ENCODE measurements at places on chromosomes 4 and X.

GRCh38 chrX:29665532-29665931, 549.8 kb upstream of the MAGEB2 start:
- no peak for DNase-seq

DNA sequence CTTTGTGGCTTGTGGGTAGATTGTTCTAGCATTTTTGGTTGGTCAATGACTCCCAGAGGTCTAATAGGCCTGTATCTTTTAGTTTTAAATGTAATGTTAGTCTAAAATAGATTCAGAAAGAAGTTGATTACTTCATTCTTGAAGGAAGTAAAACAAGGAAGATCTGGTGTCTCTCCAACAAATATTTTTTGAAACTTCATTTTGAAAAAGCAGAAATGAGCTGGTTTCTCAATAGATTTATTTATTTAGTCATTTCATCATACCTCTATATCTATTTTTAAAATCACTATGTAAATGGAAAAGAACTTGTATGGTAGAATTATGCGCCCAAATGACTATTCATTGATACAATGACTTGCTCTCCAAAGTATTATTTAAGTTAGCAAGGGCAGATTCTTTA, 7.2 kb downstream of the HTR2C start:
- no peak for DNase-seq

- no peak for DNase-seq
These were observed 4.7 kb upstream of the IL1RAPL1 start for GRCh38 chrX:28582511-28582910.

DNA sequence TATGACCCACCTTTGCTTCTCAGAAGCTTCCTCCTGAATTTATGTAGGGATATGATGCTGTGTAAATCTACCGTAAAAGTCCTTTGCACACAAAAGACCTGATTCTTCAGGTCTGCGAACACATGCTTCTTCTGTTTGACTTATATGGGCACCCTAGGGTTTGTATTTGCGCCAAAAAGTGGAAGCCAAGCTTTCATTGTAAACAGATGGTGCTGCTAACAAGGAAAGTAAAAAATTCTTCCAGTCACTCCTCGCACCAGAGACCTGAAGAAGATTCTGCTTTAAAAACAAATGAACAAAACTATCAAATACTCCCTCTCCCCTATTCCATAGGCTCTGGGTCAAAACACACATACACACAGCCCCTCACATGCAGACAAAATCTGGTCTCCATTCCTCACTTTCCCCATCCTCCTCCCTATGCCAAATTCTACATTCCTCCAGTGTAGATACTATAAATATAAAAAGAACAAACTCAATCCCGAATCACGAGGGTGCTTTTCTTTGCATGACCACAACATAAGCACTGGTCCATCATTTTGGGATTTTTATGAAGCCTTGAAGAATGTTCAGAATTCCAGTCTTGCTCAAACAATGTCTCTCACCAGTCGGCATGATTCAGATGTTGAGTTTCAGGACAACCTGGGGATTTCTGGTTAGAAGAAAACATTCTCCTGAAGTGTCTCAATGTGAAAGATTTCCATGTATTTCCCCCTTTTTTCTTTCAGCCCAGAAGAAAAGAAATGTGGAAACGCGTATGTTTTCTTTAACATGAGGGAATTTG, 125.1 kb downstream of the PALLD start:
- DNase-seq = no peak

GRCh38 chr4:128601991-128602695, 207.4 kb upstream of the JADE1 start:
- no peak for DNase-seq

- no peak for DNase-seq
These were observed 67.1 kb downstream of the GPR143 start for GRCh38 chrX:9698576-9698975.

GRCh38 chrX:51893931-51894696, 691 bp downstream of the MAGED1 start:
- DNase-seq = peak; percentile 39

GRCh38 chr4:6692806-6693205, 872 bp upstream of the S100P start:
- no peak for DNase-seq

DNA sequence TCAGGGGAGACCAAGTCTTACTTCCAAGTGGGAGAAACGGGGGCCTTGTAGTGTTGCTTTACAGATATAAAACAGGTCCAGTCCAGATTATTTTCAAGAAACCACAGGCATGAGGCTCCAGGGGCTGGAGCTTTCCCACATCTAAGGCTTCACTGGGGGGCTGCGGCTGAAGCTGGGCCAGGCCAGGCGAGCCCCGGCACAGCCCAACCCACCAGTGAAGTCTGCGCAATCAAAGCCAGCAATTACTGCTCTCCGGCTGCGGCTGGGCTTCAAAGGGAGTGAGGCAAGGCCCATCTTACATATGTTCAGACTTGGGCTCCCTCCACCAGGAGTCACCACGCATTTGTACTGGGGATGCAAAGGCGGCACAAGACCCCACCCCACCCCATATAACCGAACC, 61.7 kb downstream of the HADH start:
- no peak for DNase-seq

GRCh38 chrX:36909676-36910030, 98.5 kb upstream of the FAM47C start:
- no peak for DNase-seq

DNA sequence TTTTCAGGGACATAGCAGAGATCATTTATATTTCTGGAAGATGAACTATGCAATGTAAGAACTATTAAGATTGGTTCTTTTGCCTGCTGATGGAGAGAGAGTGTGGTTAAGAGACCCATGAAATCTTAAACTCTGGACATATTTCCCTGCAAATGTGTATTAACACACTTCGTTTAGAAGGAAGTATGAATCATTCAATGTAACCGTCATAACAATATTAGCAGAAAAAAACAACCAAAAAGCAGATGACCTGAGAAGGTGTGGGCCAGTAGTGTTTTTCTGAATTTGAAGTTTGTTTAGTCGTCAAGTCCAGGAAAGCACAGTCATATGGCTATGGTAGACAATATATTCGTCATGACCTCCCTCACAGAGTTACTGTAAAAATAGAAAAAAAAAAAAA, 2.5 kb upstream of the TMPRSS11D start:
- DNase-seq = no peak

DNA sequence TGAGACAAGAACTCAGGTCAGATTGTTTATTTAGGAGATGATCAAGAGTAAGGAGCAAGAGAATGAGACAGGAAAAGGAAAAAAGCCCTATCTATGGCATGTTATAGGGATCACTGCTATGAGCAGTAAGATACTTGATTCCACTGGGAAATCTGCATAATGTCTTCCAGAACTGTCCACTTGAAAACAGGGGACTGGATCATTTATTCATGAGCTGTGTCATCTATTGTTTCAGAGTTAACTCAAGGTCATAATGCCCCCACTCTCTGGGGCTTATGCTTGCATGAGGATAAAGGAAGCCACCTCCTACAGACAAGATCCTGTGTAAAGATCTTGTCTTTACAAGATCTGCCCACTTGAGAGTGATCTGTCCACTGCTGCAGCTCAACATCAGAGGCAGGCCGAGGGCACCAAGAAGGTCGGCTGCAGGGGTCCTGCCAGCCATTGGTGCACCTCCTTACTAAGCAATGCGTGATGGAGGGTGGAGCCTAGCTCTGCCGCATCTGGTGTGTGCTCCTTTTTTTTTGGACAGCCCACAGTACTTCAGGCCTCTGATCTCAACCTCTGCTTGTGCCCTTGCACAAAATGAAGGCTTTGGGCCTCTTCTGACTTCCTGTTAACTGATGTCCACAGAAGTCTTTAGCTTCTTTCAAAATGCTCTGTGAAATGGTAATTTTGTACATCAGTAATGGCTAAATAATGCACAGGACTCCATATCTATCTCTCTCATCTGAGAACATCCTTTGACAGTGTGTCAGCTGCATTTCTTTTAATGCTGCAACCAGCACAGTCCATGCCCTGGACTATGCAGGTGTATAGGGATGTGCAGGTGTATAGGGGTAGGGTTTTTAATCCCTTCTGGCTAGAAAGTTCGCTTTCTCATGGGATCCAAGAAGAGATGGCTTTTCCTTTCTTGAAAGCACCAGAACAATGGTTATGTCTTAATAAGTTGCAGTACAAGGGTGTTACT, 95.9 kb upstream of the TRPC3 start:
- no peak for DNase-seq

DNA sequence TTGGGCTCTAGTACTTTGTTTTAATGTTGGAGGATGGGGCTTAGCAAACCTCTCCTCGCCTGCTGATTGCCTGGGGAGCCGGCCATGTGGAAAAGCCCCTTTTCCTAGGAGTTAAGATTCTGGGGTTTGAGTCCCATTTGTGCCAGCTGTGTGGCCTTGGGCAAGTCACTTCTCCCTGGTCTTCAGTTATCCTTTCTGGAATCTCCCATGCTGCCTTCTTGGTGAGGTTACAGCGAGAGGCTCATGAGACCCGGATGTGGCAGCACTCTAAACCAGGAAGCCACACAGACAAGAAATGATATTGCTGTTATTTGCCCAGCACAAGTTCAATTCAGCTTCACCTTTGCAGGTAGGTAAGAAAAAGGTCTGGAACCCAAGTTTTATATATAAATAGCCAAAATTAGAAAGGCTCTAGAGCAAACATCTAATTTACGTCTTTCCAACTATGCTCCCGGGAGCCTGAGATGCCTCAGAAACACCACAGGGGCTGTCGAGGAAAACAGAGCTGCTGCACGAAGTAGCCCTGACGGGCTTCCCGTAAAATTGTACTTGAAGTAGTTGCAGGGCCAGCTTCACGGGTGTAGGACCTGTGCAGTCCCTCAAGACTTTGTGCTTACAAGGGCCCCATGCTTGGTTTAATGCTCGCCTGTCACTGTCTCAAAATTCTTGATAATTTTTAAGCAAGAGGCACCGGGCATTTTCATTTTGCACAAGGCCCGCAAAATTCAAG, 8.3 kb upstream of the SASH3 start:
- DNase-seq = no peak

DNA sequence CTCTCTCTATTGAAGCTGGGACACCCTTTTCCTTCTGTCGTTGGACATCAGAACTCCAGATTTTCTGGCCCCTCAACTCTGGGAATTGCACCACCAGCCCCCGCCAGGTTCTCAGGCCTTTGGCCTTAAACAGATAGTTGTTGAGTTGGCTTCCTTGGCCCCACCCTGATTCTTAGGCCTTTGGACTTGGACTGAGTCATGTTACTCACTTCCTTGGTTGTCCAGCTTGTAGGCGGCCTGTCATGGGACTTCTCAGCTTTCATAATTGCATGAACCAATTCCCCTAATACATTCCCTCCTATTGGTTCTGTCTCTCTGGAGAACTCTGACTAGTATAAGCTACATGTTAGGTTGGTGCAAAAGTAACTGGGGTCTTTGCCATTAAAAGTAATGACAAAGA, 195.7 kb downstream of the GPAT3 start:
- no peak for DNase-seq

GRCh38 chrX:36609616-36610585, 398.3 kb upstream of the FAM47C start:
- DNase-seq = no peak

Measured in pancreas (tissue), 10 donors.